ENCODE measurements at places on chromosomes 5 and 9.

DNA sequence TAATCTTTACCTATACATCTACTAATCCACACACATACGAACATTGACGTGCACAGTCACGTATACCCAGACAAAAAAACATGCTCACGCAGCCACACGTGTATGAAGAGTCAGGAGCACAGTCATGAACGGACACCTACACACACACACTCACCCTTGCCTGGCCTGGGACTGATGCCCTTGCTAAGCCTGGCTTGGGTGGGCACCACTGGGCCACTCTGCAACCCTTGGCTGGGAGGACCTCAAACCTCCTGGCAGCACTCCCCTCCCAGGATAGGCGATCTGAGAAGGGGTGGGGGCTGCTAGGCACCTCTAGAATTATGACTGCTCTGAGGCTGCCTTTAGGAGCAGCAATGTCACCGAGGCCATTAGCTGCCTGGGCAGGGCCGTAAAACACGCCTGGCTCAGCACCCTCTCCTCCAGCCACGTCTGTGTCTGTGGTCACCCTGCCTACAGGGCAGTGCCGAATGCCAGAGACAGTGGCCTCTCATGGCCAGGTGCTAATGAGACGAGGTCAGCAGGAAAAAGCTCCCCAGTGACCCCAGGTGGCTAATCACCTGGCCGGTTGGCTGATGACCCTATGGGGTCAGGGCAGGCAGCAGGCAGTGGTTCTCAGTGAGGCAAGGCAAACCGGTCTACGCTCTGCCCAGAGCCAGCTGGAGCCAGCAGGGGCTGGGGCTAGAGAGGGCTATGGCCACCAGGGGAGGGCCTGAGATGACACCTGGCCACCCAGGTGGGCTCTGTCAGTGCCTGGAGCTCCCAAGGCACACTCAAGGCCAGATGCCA is 33.7 kb upstream of the MVB12B start:
- DNase-seq: no peak

- no peak for DNase-seq
Measured at GRCh38 chr9:126809068-126809467, 4.2 kb downstream of the ZBTB43 start.

- DNase-seq: peak; percentile 26
Measured at GRCh38 chr5:110757118-110757729, 18.4 kb downstream of the SLC25A46 start.

GRCh38 chr5:112854651-112855050 is 6.4 kb upstream of the SRP19 start:
- DNase-seq: no peak

- no peak for DNase-seq
Measured at GRCh38 chr5:125229556-125229955, 483.1 kb upstream of the ZNF608 start.

GRCh38 chr5:126641387-126641786 is 40.6 kb downstream of the PHAX start:
- no peak for DNase-seq

- peak; percentile 85 for DNase-seq
Measured at GRCh38 chr5:139648205-139649081, at the start of gene CXXC5. TSS of gene CXXC5 (plus strand) at chr5:139648349. CDS start at chr5:139680524, 32,175 bp downstream.

Data from iPS-NIHi11 (cell line).